ENCODE measurements at places on chromosomes 7 and 10.
A peak's percentile ranks its signal among the peaks of the same experiment; 100 is the strongest.

- DNase-seq: no peak
Measured at GRCh38 chr7:36309301-36309700, 80.4 kb upstream of the ANLN start.

DNA sequence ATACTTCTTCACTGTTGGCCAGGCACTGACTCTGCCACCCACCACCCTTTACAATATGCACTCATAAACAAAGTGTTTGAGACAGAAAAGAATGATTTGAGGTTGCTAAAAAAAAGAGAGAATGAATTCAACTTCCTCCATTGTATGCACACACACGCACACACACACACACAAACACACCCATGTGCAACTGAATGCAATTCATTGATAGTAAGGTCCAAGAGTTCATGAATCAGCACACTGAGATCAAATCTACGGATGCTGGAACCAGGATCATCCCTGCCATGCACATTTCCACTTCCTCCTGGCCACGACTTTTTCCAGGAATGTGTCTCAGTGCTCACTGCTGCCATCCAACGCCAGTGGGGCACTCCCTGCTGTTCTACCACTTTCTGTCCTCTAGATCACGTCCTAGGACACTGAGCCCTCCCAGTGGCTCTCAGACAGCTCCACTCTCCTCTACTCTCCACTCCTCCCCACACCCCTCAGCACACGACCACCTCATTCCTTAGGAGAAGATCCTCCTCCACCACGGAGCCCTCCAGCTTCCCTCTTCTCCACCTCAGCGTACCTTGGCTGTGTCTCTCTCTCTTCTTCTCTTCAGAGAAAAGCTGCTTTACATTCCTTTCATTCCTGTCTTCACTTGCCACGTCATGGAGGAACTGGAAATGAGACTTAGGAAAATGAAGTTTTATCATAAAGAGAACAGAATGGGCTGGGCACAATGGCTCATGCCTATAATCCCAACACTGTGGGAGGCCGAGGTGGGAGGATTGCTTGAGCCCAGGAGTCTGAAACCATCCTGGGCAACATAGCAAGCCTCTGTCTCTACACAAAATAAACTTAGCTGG lies 12.0 kb upstream of the TMEM213 start:
- no peak for DNase-seq

DNA sequence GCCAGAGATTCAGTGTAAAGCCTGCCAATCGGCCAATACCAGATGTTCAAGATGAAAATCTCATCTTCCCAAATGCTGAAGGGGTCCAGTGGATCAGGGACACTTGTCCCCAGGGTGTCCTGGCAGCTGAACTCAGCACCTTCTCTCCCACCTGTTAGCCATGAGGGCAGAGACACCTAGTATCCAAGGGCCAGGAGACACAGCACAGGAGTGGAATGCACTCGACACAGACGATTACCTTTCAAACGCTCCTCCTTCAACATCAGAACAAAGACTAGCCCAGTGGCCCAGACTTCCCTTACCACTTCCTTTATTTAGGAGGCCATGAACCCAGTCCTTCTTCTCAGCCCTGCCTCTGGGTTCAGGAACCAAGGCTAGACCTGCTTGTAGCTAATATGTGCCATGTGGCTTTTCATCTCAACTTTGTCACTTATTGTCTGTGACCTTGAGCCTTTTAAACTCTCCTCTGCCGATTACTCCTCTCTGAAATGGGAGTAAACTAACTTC lies 180.3 kb upstream of the PLXNA4 start:
- no peak for DNase-seq

GRCh38 chr7:76044375-76044865 lies 3.4 kb downstream of the STYXL1 start:
- no peak for DNase-seq

DNA sequence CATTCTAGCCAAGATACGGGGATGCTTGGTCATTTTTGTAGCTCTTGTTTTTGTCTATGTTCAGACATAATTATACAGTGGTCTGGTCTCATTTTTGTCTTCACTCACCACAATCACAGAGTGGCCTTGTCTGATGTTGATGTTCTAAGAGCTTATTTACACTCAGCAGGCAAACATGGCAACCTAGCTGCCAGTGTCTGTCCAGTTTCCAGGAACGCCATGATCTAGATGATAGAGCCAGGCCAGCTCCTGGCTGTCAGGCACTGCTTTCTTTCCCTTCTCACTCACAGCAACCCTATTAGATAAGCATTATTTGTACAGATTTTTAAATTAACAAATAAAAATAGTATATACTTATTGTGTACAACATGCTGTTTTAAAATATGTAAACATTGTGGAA lies 98.6 kb upstream of the PHF14 start:
- no peak for DNase-seq

GRCh38 chr7:12089951-12090756 lies 120.9 kb upstream of the TMEM106B start:
- no peak for DNase-seq

- peak; percentile 28 for DNase-seq
Measured at GRCh38 chr7:4226524-4226882, 455.6 kb upstream of the FOXK1 start.

DNA sequence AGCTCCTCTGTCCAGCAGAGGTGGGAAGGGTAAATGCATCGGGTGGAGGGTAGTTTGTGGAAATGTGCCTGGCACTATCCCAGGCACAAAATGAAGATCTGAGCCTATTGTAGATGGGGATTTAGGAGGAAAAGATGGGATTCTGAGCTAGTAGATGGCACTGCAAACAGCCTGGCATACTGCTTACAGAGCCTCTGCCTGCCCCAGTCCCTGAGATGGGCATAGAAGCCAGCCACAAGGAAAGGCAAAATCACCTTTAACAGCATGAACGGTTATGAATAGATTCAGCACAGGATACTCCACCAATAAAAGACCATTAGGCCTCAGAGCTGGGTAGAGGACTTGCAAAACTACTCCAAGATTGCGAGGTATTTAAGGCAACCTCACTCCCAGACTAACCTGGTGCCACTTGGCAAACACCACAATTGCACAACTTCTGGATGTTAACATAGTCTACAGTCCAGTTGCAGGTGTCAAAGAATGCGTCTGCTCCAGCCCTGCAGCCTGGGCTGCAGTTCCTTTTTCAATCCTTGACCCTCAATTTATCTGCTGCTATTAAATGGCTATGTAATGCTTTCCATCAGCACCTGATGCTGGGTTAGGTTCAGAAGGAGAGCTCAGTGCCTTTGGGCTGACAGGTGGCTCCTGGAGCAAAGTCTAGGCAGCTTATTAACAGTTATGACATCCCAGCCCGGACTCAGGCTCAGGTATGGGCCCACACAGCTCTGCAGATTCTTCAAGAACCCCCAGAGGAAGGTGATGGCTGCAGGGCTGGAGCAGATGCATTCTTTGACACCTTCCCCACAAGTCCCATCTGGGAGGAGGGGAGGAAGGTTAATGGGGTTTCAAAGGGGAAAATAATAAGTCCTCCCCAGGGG lies 34.0 kb downstream of the CDHR3 start:
- DNase-seq: peak; percentile 11

DNA sequence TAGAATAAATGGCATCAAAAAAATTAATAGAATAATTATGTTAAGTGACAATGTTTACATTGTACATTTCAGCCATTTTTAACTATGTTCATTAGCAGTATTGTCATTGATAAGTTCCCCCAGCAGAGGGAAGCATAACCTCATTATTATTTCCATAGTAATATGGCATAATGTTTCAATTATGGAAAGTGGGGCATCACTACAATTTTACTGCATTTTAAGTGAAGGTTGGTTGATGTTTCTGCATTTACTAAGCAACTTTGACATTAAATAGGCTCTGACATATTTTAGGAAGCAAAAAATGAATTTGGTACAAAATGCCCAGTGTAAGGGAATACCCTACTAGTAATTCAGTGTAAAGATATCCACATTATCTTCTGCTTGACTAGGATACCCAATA lies 218.3 kb downstream of the SEMA3A start:
- no peak for DNase-seq

GRCh38 chr7:139797607-139798006 lies 19.8 kb upstream of the HIPK2 start:
- no peak for DNase-seq

DNA sequence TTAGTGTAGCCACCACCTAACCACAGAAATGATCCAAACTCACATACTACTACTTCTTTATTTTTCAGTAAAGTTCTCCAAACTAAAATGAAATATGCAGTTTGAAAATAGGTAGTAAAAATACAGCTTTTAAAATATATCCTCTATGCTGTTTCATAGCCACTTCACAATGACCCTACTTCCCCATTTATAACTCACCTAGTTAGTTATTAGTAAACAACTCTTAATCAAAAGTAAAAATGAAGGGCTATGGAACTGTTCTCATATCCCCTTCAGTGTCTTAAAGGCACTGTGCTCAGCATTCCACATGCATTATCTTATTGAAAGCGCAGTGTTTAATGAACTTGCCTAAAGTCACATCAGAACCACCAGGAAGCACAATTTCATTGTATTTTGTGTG lies 43.5 kb downstream of the KMT2C start:
- DNase-seq: no peak

GRCh38 chr7:49001610-49002033 lies 77.3 kb downstream of the CDC14C start:
- peak; percentile 35 for DNase-seq

DNA sequence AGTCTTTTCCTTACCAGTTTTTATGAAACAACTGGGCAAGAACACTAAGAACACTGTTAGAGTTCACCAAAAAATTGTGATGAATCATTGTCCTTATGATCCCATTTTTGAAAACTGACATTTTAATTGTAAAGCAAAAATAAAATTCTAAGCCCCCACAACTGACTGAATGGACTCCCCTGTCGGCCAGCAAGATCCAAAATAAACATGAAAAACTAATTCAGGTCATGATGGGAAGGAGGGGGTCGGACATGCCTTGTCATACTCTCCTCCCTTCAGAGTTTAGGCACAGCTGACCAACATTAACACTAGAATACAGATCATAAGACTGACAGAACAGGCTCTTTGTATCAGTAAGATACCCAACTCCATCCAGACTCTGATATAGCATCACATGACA lies 2.0 kb upstream of the RBAK start:
- DNase-seq: no peak

DNA sequence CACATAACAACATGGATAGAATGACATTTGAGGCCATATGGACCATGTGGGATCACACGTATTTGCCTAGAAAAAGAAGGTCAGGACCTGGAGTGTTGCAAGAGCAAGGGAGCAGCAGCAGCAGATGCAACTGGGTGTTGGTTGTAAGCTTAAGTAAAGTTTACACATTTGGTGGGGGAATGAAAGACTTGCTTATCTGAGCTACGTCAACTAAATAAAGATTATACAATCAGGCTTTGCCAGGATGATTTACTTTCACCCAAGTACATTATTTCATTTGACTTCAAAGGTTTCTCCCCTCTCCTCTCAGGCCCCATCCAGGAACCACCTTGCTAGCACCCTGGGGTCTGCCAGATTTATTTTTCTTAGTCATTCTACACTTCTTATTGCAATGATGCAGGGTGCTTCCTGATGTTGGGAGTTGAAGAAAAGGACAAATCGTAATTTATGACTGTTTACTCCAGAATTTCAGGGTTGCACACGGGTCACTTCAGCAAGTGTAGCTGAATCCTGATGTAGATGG lies 591.9 kb upstream of the IGFBP3 start:
- DNase-seq: peak; percentile 4

DNA sequence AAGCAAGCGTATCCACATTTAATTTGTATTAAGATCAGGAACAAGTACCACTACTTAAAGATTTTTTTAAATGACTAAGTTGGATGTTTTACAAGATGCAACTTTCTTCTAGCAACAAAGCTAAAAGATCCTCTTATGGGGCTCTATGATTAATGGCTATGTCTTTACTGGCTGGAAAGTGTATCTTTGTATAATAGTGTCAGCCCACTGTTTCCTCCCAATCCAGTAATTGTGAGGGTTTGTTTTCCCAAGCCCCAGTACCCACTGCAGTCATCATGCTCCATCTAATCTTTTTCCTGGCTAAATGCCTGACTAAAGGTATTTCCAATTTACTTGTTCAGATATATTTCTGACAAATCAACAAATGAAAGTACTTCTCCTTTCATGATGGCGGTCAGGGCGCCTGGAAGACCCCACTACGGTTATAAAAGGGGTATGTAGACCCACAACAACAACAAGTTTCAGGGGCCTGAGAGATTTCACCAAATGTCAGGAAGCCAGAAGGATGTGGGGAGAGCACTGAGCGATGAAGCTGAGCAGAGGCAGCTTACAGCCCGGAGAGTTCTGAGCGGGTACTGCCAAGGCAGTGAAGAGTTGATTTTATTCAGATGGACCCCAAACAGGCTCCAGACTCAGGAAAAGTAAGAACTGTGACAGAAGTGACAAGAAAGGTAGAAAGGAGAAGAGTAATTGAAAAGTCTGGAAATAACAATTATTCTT lies 222.6 kb upstream of the KLF14 start:
- no peak for DNase-seq

- peak; percentile 22 for DNase-seq
Measured at GRCh38 chr7:125383324-125383723, 453.7 kb upstream of the POT1 start.

- DNase-seq: no peak
Measured at GRCh38 chr7:54877683-54878082, 118.7 kb upstream of the SEC61G start.

DNA sequence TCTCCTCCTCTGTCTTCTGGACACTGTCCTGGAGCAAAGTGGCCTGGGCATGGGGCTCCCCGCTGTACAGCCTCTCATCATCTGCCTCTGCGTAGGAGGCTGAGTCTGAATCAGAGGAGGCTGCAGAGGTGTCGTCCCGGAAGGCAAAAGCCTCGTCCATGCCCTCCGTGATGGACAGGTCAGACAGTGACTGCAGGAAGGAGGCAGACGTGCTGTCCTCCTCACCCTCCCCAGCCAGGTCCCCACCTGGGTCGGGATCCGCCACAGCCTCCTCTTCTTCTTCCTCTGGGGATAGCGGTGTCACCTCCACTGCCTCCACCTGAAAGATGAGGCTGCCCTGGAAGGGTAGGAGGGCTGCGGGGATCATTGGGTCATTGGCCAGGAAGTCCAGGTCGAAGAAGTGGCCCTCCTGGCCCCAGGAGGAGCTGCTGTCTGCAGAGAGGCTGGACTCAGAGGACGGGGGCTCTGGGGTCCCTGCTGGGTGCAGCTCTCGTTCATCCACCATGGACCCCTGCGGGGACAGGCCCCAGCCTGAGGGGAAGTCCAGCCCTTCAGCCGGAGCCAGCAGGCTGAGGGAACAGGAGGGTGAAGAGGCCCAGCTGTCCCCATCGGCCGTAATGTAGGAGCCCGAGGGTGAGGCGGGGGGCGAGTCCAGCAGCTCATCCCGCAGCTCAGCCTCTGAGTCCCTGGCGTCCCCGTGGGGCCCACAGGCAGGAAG lies 3.7 kb downstream of the NACAD start:
- DNase-seq: no peak

GRCh38 chr10:121961456-121961855 lies 13.6 kb downstream of the NSMCE4A start:
- no peak for DNase-seq

DNA sequence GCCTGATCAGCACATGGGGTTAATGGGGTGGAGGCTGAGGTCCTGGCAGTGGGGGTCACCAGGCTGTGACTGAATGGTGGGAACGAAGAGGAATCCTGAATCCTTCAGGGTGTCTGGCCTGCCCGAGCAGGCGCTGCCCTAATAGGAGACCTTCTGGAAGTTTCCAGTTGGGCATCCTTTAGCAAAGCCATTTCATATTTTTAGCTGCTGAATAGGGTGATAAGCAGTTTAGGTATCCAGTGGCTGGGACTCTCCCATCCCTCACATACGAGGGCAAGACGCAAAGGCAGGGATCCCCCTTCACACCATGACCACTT lies 159.3 kb downstream of the SH3PXD2A start:
- no peak for DNase-seq

- DNase-seq: no peak
Measured at GRCh38 chr7:96827701-96828100, 118.1 kb upstream of the SEM1 start.
